ENCODE measurements at places on chromosomes 1 and 21.

DNA sequence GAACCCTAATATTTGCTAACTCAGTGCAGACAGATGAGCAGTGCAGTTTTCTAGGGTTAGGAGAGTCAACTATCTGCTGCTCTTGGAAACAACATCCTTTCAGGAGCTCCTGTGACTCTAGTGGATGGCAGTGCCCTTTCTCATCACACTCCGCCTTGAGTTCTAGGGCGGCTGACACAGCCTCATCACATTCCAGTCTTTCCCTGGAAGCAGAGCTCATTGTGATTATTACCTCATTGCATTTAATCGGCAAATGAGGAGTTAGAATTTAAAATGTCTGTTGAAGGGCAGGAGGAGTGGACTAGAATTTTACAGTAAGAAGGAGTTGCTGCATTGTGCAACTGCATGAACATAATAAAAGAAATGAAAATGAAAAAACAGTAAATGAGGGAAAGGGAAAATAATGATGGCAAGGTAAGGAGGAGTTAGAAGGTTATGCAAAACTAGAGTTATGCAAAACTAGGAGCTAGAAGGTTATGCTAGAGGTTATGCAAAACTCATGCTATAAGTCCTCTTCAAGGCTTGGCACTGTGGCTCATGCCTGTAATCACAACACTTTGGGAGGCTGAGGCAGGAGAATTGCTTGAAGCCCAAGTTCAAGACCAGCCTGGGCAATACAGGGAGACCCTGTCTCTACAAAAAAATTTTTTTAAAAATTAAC, 6.9 kb upstream of the PTGFRN start:
- DNase-seq, result no peak

DNA sequence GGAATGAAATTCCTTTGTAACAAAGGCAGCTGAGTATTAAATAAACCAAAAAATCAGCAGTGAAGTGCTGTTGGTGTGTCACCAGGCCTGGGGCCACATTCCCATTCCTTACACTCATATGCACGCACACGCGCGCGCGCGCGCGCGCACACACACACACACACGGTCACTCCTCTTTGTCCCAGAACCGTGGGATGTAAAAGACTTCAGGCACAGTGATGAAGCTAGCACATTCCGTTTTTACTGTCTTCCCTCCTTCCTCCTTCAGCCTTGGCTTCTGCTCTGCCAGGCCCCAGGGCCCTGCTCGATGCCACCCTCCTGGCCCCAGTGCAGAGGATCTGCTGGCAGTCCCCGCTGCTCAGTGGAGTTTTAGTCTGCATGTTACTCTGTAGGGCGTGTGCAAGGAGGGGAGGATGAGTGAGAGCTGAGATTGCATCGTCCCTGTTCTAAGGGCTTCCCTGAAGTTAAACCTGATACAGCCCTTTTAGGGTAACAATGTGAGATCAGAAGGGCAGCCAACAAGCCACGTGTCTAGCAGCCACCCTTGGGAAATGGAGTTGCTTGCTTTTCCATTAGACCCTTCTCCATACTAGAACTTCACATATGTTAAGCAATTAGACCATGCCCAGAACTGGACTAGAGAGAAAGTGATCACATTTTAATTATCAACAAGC, 71.7 kb upstream of the WDR26 start:
- no peak for DNase-seq

GRCh38 chr1:5818755-5819154, 173.5 kb downstream of the NPHP4 start:
- DNase-seq, result no peak

DNA sequence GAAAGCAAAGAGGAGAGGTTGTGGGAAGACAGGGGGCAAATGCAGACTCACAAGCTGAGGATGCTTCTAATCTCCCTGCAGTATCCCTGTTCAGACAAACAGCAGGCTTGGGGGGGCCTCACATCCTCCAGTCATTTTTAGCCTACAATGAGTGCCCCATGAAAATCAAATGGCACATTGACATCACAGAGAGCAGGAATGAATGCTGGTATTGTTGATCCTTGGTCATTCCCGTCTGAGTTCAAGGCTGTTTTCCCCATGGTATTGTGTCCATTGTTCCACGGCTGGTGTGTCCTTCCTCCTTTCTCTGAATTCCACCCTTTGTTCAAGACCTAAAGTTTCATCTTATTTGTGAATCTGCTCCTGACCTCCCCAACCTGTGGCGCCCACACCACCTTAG, 545.6 kb downstream of the AJAP1 start:
- no peak for DNase-seq

GRCh38 chr1:24905355-24905978, 24.6 kb downstream of the RUNX3 start:
- no peak for DNase-seq

GRCh38 chr1:237042526-237042891, 525 bp downstream of the RYR2 start:
- DNase-seq, result no peak

DNA sequence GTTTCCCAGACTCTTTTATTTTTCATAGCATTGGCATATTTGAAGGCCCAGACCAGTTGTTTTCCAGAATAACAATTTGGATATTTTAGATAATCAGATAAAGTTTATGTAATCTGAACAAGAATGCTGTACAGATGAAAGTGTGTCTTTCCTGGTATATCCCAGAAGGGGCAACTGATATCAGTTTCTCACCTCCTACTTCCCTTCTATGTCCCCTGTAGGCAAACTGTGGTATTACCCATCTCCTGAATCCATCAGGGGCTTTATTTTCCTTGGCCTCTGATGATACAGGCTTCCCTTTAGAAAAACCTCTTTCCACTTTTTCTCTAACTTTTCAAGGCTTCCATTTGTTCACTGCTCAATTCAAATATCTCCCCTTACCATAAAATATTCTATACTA, 87.5 kb upstream of the RGS1 start:
- no peak for DNase-seq

DNA sequence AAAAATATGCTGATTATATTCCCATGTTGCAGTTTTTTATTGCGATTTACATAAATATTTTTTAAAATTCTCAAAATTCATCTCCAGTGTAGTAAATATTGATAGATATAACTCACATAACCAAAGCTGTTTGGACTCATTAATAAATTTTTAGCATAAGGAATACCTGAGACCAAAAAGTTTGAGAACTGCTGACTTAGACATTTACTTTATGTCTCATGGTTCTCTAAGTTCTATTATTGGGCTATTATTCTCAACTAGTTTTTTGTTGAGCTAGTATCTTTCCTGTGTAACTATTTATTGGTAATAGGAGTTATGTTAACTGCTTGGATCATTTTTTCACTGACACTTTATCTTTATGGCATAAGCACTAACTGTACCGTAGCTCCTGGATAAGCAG, 1069.6 kb downstream of the ADGRL2 start:
- DNase-seq, result no peak
